ENCODE measurements at places on chromosomes 5 and 9.

GRCh38 chr9:7216004-7216841 lies 458.4 kb downstream of the KDM4C start:
- DNase-seq: no peak

- no peak for DNase-seq
Measured at GRCh38 chr9:131367450-131367849, 26.4 kb upstream of the PRRC2B start.

DNA sequence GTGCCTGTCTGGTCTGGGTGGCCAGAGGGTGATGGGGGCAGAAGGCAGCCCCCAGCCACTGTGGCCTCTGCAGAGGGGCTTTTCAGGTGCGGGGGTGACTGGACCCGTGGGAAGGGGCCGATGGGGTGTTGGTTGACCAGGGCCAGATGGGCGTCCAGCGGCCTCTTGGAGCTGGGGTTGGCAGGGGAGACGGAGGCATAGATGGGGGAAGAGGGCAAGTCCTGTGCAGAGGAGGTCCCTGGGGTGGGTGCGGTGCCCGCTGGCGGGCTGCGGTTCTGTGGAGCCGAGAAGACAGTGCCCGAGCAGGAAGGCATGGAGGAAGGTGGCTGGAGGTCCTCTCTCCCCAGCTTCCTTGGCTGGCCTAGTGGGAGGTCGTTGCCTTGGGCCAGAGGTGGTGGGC lies 18.7 kb upstream of the AKNA start:
- no peak for DNase-seq

GRCh38 chr9:92245005-92245797 lies 48.3 kb downstream of the IARS1 start:
- DNase-seq: no peak

DNA sequence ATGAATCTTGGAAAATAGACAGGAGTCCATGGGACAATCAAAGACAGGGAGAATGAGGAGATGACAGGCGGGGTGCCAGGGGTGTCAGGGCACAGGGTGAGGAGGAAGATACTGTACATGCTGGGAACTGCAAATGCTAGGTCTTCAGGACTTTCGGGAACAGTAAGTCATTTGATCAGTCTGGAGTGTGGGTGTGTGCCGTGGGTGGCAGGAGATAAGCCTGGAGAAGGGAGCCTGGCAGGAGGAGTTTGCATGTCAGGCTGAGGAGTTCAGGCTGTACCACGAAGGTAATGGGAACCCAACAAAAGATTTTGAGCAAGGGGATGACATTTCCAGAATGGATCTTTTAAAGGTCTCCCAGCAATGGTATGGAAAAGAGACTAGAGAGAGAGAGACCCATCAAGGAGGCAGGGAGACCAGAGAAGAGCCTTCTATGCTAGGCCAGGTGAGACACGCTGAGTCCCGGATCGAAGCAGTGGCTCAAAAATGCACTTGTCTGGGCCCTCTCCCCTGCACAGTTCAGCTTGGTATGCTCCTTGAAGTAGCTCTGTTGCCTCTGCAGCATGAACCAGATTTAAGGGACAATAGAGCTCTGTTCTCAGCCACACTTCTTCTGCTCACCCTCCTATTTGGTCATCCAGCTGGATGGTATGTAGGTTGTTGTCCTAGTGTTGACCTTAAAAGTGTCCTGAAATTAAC lies 77.0 kb upstream of the FER start:
- no peak for DNase-seq

DNA sequence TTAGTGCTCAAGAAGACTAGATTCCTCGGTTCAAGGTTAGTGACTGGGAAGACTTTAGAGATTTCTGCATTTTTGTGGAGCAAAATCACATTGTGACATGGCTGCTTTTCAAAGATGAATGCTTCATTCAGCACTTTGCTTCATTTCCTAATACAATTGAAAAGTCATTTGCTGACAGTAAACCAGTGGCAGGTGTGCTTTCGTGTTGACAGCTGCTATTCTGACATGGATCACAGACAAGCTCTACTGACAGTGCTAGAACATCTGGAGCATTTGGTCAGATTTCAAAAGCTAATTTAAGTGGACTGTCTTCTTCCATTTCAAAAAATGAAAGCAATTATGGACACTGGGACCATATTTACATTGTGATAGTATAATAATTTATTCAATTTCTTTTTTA lies 1060.1 kb downstream of the PTPRD start:
- no peak for DNase-seq

- DNase-seq: no peak
Measured at GRCh38 chr9:93080406-93080805, 15.6 kb upstream of the CARD19 start.

DNA sequence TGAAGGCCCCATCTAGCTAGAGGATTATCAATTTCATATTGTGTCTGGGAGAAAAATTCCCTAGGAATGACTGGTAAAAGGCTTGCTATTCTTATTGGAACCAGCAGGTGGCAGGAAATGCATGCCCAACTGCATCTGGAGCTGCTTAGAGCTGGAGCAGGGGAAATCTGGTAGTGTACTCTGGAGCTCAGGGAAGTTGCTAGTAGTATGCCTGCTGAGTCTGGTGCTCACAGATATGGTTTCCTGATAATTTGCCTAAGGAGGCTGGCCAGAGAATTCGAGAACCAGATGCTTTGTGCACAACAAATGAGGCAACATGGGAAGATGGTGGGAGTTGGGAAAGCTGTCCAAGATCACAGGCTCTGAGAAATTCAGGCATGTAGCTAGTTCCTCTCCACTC lies 53.7 kb downstream of the G3BP1 start:
- no peak for DNase-seq

- DNase-seq: no peak
Measured at GRCh38 chr9:85723215-85723614, 18.5 kb downstream of the AGTPBP1 start.

DNA sequence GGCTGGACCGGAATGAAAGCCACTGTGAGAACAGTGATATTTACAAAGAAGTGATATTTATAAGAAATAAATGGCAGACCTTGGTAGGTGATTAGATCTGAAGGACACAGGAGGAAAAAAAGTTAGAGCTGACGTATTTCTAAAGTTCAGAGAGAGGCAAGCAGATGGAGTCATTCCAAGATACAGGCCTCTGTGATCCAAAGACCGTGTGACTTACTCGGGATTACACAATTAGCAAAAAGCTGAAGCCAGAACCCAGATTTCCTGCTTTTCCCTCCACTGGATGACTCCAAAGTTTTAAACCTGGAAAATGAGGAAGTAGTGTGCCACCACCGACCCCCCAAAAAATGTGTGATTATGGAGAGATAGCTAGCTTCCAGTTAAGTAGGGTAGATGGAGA lies 3.1 kb upstream of the DOCK8 start:
- no peak for DNase-seq

GRCh38 chr5:74977471-74977870 lies 74.9 kb downstream of the GCNT4 start:
- DNase-seq: no peak

- no peak for DNase-seq
Measured at GRCh38 chr9:127018935-127019334, 103.5 kb downstream of the ANGPTL2 start.

DNA sequence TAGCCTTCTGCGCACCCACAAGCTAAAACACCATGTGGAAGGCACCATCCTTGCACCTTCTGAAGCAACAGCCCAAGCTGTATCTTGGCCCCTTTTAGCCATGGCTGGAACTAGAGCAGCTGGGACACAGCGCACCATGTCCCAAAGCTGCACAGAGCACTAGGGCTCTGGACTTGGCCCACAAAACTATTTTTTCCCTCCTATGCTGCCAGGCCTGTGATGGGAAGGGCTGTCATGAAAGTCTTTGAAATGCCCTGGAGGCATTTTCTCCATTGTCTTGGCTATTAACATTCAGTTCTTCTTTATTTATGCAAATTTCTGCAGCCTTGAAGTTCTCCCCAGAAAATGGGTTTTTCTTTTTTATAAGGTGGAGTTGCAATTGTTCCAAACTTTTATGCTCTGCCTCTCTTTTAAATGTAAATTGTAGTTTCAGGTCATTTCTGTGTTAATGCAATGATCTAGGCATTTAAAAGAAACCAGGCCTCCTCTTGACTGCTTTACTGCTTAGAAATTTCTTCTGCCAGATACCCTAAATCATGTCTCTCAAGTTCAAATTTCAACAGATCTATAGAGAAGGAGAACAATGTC lies 996.3 kb downstream of the TAF11L14 start:
- no peak for DNase-seq

GRCh38 chr5:38600329-38601045 lies 44.0 kb upstream of the LIFR start:
- no peak for DNase-seq

Data from right cardiac atrium (tissue), 5 donors.